ENCODE measurements at places on chromosomes 5 and 9. TPM values are rescaled to one million over a fixed set of nuclear protein-coding genes. Genes with fewer than 3 reads are reported as not detected.

CATSPER3 gene
- total RNA-seq, result 0.54 TPM

PPP3R2 gene
- total RNA-seq, result not detected

UGT3A2 gene
- total RNA-seq, result 0.37 TPM

NR2F1 gene
- total RNA-seq, result 0.37 TPM

PCDHA1 gene
- total RNA-seq, result 0.69 TPM

IL4 gene
- not detected for total RNA-seq

OGN gene
- total RNA-seq, result not detected

LCN9 gene
- total RNA-seq, result not detected

Data from glutamatergic neuron (in vitro differentiated cells).